NCI-H1417 (cell line): ENCODE measurements at places on chromosomes 3 and 15.
A peak's percentile ranks its signal among the peaks of the same experiment; 100 is the strongest.

DNA sequence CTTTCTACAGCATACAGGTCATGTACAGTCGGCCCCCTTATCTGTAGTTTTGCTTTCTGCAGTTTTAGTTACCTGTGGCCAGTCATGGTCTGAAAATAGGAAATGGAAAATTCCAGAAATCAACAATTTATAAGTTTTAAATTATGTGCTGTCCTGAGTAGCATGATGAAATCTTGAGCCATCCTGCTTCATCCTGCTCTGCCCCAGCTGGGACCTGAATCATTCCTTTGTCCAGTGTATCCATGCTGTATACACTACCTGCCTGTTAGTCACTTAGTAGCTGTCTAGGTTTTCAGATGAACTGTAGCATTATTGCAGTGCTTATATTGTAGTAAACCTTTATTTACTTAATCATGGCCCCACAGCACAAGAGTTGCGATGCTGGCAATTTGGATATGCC is 44.8 kb downstream of the AP4E1 start:
- no peak for DNase-seq

DNA sequence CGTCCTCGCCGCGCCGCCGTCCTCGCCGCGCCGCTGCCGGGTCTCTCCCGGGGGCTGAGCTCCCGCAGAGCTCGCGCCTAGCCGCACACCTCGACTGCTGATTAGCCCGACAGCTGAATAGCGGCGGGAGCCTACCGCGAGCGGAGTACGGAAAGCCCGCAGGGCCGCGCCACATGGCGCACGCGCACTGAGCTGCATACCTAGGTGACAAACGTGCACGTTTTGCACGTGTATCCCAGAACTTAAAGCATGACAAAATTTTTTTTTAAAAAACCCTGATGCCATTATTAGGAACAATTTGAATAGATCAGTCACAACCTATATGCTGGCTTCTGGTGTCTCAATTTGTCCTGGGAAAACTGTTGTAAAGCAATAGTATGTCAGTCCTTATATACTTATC is at the start of gene GOLGA8A:
TSS of gene GOLGA8A (minus strand) at position 122 of the 400 bp plus-strand sequence. CDS start 48,117 bp downstream, outside the sequence.
- peak; percentile 92 for DNase-seq

- DNase-seq = peak; percentile 80
These were observed 7.1 kb upstream of the TTC14 start for GRCh38 chr3:180594631-180595558.

- no peak for DNase-seq
These were observed 254.6 kb upstream of the RBMS3 start for GRCh38 chr3:29026286-29026685.

DNA sequence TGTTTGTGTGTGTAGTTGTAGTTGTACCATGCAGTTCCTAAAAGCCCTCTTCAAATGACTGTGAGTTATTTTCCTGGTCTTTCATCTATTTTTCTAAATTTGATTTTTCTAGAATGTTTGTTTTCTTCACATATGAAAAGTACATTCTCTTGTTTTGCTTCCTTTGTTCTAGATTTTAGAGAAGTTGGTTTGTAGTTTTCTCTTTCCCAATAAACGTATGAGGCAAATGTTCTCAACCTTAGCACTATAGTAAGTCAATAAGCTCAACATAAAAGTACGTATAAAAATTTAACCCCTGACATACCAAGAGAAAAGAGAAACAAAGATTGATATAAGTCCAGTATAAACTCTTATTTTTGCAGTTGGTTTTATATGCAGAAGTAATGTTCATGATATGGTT is 74.7 kb downstream of the IL1RAP start:
- DNase-seq = no peak

- DNase-seq = no peak
These were observed 8.3 kb downstream of the HDGFL3 start for GRCh38 chr15:83199288-83199687.

GRCh38 chr3:107994181-107994580 is 96.7 kb downstream of the CD47 start:
- no peak for DNase-seq

GRCh38 chr3:79361748-79362378 is 405.9 kb downstream of the ROBO1 start:
- DNase-seq = peak; percentile 4

GRCh38 chr15:33729653-33730052 is 238.6 kb upstream of the CHRM5 start:
- peak; percentile 43 for DNase-seq

DNA sequence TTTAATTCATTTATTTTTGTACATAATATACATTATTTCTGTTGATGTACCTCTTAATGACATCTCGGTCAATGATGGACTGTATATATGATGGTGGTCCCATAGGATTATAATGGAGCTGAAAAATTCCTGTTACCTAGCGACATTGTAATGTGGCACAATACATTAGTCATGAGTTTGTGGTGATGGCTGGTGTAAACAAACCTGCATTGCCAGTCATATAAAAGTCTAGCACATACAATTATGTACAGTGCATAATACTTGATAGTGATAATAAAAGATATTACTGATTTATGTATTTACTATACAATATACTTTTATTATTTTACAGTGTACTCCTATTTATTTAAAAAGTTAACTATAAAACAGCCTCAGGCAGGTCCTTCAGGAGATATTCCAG is 15.1 kb downstream of the TTC14 start:
- no peak for DNase-seq

DNA sequence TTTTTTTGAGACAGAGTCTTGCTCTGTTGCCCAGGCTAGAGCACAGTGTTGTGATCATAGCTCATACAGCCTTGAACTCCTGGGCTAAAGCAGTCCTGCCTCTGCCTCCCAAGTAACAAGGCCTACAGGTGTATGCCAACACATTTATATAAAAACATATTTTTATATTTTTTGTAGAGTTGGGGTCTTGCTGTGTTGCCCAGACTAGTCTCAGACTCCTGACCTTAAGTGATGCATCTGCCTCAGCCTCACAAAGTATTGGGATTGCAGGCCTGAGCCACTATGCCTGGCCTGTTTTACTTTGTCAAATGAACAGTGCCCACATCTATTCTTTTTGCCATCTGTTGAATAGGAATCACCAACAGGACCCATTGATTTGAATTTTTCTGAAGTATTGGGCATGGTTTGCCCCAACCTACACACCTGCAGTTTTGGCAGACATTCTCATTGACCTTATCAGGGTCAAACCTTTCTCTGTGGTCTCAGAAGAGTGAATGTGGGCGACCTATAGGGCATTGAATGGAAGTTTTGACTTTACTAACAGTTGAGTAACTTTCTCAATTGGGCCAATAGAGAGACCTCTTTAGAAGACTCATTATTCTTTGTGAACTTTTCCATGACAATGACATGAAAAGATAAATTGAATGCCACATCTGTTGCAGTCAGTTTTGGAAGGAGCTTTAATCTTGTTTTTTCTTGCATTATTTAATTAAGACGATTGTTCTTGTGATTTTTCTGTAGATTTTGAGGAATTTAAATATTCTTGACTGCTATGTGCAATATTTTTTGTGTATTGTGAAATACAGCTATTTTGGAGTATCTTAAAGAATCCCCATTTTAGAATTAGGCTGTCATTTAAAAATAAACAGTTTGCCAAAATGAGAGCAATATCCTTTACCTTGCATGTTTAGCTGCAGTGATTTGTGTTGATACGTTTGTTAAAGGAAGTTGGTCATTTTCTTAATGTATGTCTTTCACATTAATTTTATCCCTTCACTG is 2.7 kb downstream of the IREB2 start:
- DNase-seq = no peak

DNA sequence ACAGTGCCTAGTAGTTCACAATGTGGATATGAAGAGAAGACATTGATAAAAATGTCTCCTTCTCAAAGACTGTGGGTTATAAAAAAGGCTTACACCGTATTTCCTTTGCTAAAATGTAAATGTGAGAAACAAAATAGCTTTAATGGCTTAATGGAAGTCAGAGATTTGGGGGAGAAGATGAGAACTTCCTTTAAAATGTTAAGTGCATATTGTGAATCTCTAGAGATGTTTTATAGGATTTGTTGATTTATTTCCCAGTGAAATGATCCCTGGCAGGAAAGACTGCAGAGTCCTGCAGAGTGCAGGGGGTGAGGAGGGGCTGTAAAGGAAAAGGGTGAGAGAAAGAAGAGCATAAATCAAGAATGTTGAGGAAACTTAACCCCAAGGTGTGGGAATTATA is 305.1 kb downstream of the GAP43 start:
- no peak for DNase-seq

DNA sequence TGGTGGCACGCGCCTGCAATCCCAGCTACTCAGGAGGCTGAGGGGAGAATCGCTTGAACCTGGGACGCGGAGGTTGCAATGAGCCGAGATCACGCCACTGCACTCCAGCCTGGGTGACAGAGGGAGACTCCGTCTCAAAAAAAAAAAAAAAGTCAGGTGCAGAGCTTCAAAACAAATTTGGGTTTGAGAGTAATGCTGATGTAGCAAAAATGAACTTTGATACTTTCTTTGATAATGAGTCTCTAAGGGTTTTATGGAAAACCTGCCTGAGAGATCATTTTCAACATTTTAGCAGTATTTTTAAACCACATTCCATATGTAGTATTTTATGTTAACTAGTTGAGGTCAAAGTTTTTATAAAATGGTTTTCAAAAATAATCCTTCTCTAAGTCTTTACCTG is 14.5 kb downstream of the EIF5A2 start:
- no peak for DNase-seq

DNA sequence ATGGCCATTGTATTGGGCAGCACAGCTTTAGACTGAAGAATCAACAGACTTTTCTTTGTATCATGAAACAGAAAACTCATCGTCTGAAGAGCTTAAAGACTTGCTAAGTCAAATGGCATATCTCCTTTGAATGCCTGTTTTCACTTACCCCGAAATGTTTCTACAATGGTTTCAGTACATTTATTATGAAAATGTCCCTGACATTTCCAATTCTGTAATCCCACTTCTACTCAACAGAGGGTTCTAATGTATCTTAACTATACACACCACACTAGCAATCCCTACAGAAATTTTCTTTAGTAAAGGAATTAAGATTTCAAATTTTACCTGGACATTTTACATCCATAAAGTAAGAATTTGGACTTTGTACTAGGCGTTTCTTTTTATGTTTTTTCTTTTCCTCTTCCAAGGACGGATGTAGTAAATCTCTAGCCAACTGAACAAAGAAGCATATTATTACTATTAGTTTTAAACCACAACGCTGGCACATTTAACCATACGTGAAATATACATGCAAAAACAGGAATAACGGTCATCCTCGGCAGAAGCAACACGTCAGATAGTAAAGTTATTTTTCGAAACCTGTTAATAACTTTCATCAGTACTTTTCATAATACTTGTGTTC is 1.1 kb downstream of the RPS27L start:
- no peak for DNase-seq

- DNase-seq = no peak
These were observed 45.0 kb downstream of the USP13 start for GRCh38 chr3:179697736-179698332.

- DNase-seq = peak; percentile 94
These were observed 61.3 kb downstream of the NSMCE3 start for GRCh38 chr15:29208352-29208751.

DNA sequence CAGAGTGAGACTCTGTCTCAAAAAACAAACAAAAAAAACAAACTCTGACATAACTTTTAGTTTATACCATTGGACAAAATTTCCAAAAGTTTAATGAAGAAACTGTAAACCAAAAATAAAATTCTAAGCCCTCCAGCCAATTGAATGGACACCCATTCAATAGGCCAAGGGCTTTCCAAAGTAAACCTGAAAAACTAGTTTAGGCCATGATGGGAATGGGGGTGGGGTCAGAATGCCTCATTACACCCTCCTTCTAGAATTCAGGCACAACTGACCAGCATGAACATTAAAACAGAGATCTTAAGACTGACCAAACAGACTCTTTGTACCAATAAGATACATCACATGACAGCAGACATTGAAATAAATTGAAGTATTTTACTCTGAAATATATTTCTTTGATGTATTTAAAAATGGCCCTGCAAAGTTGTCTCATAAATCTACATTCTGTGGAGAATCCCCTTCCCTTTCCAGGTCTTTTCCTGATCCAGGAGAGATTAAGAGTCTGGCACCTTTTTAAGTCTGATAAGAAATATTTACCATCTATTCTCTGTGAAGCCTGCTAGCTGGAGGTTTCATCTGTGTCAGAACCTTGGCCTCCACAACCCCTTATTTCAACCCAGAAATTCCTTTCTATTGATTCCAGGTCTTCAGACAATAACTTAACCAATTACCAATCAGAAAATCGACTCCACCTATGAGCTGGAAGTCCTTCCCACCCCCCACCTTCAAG is 15.7 kb downstream of the THOC7 start:
- no peak for DNase-seq

GRCh38 chr15:72865486-72865885 is 81.9 kb upstream of the ADPGK start:
- DNase-seq = no peak

- no peak for DNase-seq
These were observed 2.3 kb upstream of the TLE3 start for GRCh38 chr15:70099967-70100473.

DNA sequence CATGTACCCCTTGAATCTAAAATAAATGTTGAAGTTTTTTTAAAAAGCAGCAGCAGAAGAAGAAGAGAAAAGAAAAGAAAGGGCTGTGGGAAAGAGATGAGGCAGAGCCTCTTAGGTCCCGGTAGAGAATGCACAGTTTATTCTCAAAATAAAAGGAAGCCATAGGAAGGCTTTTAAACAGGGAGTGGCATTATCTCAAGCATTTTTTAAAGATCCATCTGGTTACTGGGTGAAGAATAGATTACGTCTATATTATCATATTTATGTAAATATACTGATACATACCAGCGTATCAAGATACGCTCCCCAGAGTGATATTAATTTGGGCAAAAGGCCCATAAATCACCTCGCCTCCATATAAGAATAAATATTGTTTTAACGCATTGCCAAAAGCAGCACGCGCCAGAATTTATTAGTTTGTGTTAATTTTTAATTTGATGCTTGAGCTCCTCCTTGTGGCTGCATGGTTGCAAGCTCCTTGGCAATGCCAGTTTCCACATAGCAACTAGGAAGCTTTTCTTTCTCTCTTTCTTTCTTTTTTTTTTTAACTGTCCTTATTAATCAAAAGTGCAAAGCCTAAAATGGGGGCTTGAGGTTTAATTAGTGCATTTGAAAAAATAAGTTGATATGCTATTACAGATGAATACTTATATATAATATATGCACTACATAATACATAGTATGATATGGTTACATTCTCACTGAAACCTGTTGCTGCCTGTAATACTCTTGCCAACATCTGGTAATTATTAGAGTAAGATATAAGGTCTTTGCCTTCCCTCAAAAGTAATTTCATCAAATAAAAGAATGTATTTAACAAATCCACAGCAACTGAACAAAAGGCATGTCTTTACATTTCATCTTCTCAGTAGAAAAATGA is 242.8 kb upstream of the UBE2E2 start:
- peak; percentile 38 for DNase-seq

DNA sequence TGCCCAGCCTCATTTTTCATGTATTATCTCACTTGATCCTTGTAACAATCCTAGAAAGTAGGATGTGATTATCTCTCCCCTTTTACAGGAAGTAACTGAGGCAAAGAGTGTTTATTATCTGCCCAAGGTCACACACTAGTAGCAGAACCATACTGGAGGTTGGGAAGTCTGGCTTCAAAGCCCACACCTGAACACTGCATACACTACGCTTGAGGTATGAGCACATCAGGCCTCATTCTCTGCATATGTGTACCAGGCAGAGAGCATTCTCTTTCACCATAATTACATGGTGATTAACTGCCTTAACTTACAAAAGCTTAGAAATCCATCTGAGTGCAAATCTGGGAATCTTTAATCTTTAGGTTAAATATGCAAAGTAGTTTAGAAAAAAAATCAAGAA is 361.8 kb downstream of the MFSD1 start:
- DNase-seq = no peak

GRCh38 chr3:30356866-30357753 is 249.3 kb upstream of the TGFBR2 start:
- DNase-seq = no peak

- no peak for DNase-seq
These were observed 151.4 kb upstream of the ARL6 start for GRCh38 chr3:97613139-97613538.
